NCI-H2081 (cell line): ENCODE measurements at places on chromosomes 4 and X.

GRCh38 chr4:105472871-105473323 is 965 bp downstream of the PPA2 start:
- no peak for DNase-seq

GRCh38 chr4:77567549-77567948 is 38.1 kb upstream of the CXCL13 start:
- no peak for DNase-seq

GRCh38 chr4:8736090-8736825 is 135.4 kb downstream of the HMX1 start:
- no peak for DNase-seq

GRCh38 chr4:77147079-77147782 is 9.8 kb upstream of the CCNG2 start:
- no peak for DNase-seq

DNA sequence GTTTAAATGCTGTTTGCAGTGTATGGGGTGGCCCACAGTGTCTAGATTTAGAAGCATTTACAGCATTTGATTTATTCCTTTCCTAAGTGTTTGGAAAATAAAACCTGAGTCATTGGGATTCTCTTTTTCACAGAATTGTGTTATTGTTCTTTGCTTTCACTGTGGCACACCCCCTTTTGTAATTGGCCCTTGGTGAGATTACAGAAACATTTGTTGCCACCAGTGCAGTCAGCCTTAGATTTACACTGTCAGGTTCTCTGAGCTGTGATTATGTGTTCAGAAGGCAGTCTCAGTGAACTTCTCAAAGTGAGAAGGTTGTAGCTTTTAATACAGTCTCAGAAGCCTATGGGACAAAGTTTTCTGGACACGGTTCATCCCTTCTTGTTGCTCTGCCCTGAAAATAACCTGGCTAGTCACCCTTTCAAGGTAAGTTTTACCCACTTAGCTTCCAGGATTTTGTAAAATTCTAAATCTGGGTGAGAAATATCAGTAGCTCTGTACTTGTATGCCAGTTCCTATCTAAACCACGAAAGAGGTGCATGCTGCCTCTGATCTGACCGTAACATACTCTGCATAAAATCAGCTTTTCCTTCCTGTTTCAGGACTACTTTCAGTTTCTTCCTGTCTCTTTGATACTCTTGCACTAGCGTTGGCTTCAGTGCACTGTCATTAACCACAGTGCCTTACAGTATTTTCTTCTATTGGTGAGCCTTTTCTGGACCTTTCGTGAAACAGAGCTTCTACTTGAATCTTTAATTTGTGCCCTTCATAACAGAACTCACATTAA is 12.6 kb downstream of the RUFY3 start:
- peak; percentile 23 for DNase-seq

DNA sequence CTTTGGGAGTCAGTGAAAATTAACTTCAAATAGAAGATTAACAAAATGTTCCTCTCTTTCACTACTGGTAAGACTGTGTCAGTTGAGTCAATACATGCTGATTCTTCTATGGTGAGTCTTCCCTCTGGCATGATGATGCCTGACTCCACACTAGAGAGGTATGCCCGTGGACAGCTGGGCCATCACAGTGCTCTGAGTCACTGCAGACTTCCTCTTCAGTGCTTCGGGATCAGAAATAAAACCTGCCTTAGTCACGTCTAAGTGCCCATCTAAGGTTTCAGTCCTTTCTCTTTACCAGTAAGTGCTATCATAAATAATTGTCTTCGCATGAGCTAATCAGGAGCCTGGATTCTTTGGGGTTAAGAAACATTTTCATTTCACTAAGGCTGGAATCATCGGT is 1.6 kb upstream of the ASB5 start:
- DNase-seq, result no peak

GRCh38 chrX:85052205-85052604 is 48.5 kb downstream of the APOOL start:
- no peak for DNase-seq

GRCh38 chrX:138777230-138777629 is 65.7 kb upstream of the FGF13 start:
- DNase-seq, result no peak

DNA sequence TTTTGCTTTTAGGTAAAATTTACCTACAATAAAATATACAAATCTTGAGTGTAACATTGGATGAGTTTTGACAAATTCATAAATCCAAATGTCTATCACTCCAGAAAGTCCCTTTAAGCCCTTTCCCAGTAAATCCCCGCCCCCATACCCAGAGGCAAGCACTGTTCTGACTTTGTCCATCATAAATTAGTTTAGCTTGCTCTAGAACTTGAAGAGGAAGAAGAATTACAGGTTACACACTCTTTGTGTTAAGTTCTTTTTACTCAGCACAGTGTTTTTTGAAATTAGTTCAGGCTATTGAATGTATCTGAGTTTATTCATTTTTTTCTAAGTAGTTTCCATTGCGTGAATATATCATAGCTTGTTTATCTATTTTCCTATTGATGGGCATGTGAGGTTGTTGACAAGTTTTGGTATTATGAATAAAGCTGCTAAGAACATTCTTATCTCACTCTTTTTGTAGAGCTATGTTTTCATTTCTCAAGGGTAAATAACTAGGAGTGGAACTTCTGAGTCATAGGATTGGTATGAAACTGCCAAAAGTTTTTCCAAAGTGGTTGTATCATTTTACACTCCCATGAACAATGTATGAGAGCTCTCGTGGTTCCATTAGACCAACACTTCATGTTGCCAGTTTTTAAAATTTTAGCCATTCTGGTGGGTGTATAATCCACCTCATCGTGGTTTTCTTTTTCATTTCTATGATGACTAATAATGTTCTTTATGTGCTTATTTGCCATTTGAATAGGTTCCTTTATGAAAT is 22.4 kb upstream of the HPSE start:
- no peak for DNase-seq

- DNase-seq, result no peak
Observed at GRCh38 chrX:150032742-150033141, 94.5 kb upstream of the EOLA2 start.

GRCh38 chr4:181608181-181608580 is 635.0 kb upstream of the TENM3 start:
- DNase-seq, result peak; percentile 18
